ENCODE measurements at places on chromosomes 6 and 20.

- no peak for DNase-seq
These were observed 512.1 kb downstream of the QKI start for GRCh38 chr6:163926642-163927041.

DNA sequence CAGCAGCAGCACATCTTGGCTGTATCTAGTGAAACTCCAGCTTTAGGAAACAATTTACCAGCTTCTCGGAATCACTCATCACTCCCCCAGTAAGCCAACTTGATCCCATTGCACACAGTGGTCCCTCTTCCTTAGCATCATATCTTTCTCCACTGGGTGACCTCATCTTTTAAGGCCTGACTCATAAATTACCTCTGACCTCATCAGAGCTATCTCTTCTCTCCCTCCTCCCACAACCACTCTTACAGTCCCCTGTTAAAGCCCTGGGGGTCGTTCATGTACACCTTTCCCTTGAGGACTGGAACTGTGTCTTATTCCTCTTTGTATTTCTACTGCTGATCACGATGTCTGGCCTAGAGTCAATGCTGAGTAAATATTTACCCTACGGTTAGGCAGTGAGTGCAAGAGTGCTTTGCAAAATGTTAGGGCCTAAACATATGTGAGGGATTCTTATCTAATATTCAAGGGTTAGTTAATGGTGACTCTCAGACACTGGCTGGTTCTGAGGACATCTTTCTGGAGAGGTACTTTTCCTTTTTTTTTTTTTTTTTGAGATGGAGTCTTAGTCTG lies 187.2 kb downstream of the LRFN2 start:
- no peak for DNase-seq

GRCh38 chr6:22053391-22053997 lies 243.3 kb downstream of the PRL start:
- DNase-seq, result no peak

GRCh38 chr6:116877743-116878142 lies 701 bp downstream of the RFX6 start:
- no peak for DNase-seq

DNA sequence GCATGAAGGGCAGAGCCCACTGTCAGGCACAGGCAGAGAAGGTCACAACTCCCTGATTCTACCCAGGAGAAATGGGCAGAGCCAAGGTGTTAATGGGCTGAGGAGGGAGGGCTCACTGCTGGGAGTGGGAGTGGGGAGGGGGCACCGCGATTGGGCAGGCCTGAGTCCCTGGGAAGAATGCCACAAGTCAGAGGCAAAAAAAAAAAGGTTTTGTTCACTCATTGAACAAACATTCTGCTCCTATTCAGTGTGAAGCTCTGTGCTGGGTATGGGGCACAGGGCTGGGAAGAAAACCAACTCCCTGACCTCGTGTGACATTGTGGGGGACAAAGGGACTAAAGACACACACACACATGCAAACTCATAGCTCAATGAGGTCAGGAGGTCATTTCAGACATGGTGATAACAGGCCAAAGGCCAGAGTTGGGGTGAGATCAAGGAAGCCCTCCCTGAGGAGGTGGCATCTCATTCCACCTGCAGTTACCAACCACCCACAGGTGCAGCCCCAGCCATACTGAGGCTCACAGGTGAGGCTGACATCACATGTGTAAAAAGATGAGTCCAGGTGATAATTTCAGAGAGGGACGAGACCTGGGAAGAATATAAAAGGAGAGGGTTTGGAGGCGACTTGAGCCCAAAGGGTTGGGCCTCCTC lies 3.2 kb upstream of the PMEPA1 start:
- DNase-seq, result no peak

GRCh38 chr6:1321738-1322137 lies 9.8 kb downstream of the FOXQ1 start:
- no peak for DNase-seq

DNA sequence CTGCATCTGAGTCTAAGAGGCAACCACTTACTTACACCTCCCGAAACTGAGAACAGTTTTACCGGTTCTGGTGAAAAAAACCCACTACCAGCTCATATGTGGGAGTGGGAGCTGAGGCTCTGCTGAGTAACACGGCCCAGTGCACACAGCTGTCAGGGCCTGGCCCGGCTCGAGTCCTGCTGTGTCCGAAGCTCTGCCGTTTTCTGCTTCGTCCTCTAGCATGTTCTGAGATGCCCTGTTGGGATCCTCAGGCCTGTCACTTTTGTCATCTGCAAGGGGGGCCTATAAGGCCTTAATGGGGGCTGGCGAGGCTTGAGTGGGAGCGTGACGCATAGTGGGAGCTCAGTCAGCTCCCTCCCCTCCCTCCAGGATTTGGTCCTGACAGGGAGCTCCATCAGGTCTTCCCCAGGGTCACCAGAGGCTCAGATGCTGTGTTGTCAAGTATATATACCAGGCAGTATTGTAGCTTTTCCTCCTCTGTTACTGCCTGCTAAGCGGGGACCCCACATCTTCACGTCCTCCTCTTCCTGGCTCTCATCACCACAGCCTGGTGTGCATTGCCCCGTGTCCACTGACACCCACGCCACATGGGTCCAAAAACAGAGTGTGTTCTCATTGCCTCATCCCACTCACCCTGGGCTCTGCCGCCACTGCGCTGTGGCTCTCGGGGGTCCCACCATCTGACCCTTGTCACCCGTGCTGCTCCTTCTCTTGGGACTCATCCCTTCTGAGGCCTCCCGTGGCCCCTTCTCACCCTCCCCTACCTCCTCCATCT lies 45.2 kb upstream of the FANCE start:
- DNase-seq, result no peak

GRCh38 chr6:160069459-160069858 lies 52.2 kb upstream of the SLC22A1 start:
- DNase-seq, result no peak

- no peak for DNase-seq
These were observed 280.4 kb downstream of the ALDH8A1 start for GRCh38 chr6:134669485-134669884.

- no peak for DNase-seq
These were observed 138.1 kb upstream of the JARID2 start for GRCh38 chr6:15107644-15108382.

GRCh38 chr20:9035126-9035525 lies 33.8 kb upstream of the PLCB4 start:
- no peak for DNase-seq

GRCh38 chr6:55557146-55557545 lies 21.8 kb downstream of the HMGCLL1 start:
- DNase-seq, result no peak

GRCh38 chr20:37816003-37816402 lies 86.9 kb upstream of the VSTM2L start:
- peak; percentile 60 for DNase-seq

Data from COR-L47 (cell line).